ENCODE measurements at places on chromosomes 12 and 14.

DNA sequence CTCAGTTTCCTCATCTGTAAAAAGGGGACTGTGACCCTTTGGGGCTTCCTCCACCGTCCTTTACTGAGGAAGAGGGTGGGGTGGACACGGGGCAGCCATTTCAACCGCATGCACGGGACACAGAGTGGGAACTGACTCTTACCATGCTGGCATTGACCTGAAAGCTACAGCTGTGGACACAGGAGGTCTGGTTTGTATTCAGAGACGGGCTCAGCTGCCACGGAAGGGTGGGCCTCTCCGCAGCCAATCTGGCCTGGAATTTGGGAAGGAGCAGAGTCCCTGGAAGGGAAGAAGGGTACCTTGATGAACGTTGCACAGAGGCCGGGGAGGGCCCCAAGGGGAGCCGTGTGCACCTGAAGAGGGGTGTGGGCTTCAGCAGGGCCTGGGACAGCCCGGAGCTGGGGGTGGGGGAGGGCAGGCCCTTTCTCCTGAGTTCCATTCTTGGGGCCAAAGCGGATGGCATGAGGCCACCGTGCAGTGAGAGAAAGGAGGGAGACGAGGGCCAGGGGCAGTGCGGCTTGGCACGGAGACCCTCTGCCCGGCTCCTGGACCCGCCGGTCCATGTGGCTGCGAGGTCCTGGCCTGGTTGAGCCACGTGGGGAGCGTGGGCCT, 14.5 kb downstream of the TNFAIP2 start:
- DNase-seq, result no peak

- no peak for DNase-seq
Measured at GRCh38 chr12:79056775-79057174, 192.2 kb downstream of the SYT1 start.

DNA sequence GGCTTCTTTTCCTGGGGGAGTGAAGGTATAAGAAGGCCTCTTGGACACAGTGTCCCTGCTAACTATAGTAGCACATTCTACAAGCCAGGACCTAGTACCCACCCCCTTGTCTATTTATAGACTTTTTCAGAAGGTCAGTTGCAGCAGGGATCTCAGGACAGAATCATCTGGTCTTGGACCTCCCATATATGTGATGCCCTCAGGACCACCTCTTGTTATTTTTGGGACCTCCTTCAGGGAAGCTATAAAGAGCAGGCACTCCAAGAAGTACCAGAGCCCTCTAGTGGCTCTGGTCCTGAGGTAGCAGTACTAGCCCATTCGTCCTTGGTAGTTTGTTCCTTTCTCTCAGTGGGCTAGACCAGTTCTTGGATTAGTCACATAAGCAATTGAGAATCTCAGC, 4.3 kb downstream of the COQ10A start:
- no peak for DNase-seq

DNA sequence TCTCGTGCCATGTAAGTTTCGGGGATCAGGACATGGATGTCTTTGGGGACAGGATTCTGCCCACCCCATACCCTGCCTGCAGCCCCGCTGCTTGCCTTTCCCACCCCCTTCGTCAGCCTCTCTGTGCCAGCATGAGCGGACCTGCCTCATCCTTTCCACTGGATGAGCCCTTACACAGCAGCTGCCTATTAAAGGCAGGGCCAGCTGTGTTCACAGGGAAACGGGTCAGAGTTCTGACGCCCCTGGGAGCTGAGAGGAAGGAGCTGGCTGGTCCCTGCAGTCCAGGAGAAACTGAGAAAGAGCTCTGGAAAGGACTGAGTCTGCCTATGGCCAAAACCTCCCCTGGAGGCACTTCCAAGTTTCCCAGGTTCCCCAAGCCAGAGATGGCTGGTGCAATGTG, 83.5 kb upstream of the NCOR2 start:
- no peak for DNase-seq

DNA sequence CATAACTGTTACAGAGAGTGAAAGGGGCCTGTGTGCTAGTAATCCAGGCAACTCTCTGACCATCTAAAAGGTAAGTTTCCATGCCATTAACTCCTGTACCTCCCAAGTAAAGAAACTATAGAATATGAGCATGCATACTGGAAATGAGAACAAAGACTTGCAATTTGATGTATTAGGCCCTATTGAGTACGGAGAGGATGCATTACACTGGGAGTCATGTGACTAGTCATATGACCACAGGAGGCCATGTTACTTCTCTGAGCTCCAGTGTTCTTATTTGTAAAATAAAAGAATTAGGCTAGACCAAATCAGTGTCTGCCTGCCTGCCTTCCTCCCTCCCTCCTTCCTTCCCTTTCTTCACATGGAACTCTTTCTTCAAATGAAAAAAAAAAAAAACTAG, 440.1 kb upstream of the CCDC196 start:
- no peak for DNase-seq

GRCh38 chr12:56631790-56632700, 1.9 kb upstream of the BAZ2A start:
- no peak for DNase-seq

DNA sequence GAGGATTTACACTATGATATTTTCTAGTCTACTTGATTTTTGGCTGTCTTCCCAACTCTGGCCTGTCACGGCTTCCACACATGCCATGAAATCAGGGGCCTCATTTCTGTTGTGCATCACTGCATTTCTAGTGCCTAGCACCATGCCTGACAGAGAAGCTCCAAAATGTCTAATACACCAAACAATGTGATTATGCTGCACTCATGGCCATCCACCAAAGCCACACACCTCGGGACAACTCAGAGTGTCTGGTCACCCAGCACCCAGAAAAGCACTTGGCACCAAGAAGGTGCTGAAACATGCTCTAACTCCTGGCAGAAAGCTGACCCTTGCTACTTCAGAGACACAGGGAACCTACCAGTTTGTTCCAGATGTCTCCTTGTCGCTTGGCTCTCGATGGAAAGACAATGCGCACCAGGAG, 11.3 kb downstream of the GCN1 start:
- no peak for DNase-seq

GRCh38 chr12:53425515-53426150, 2.0 kb downstream of the AMHR2 start:
- DNase-seq, result no peak

DNA sequence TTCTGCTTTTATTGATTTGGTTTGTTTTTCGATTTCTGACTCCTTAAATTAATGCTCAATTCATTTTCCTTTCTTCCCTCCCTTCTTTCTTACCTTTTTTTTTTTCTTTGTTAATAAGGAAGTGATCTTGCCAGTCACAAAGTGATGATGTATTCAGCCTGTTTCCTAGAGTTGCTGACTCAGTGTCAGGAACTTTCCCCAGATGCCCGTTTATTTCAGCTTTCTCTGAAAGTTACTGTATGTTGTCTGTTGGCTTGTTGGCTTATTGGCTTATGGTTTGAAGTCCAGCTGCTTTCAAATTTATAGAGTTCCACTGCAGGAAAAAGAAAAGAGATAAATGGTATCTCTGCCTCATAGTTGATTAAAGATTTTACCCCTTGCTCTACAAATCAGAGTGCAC, 12.4 kb upstream of the SLC6A15 start:
- DNase-seq, result no peak

DNA sequence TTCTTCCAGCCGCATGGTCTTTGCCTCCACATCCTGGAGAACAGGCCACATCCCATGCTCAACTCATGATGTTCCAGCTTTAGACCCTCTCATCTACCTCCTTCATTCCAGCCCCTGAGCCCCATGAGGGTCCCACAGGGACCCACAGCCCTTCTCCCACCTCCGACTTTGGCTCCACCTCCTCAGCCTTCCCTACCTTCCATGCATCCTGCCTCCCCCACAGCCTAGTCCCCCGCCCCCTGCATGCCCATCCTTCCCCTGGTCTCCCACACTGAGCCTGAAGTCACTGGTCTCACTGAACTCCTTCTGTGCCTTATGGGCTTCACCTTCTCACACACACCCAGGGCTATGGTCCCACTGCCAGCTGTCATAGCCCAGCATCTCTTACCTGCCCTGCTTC, 9.8 kb downstream of the RAPGEF3 start:
- no peak for DNase-seq

DNA sequence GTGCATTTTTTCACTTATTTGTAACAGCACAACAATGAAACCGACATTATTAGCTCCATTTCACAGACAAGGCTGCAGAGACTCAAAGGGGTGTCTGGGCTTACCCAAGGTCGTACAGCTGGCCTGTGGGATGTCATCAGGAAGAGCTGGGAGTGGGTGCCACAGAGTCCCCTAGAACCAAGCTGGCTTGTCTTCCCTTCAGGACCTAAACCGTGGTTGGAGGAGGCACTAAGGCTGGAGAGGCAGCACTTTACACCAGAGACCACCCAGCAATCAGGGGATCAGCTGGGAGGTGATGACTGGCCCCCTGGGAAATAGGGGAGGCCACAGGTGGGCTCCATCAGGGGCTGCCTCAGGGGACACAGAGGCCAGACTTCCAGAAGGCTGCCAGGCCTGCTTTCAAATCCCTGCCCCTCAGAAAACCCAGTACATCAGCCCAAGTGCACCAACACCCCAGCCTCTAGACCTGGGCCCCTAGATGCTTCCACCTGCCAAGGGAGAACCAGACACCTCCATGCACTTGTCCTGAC, 28.3 kb downstream of the DIO3 start:
- no peak for DNase-seq

- DNase-seq, result no peak
Measured at GRCh38 chr14:54226103-54226502, 170.7 kb upstream of the CDKN3 start.

GRCh38 chr14:104386151-104386841, 193.3 kb upstream of the C14orf180 start:
- no peak for DNase-seq

GRCh38 chr12:53618275-53618674, 7.9 kb downstream of the ATF7 start:
- no peak for DNase-seq

DNA sequence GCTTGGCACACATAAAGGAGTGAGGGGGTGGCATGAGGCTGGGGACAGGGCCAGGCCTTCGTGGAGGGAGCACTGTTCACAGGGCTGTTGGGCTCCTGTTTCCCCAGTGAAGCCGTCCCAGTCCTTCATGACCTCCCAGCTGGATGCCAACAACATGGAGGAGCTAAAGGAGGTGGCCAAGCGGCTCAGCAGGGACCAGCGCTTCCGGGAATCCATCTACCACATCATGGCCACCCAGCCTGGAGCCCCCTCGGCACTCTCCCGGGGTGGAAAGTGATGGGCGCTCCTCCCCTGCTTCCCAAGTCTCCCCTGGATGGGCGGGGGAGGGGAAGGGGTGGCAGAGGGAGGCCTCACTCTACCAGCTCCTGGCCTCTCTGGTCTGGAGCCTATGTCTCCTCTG, 43.6 kb downstream of the PLEKHD1 start:
- no peak for DNase-seq

DNA sequence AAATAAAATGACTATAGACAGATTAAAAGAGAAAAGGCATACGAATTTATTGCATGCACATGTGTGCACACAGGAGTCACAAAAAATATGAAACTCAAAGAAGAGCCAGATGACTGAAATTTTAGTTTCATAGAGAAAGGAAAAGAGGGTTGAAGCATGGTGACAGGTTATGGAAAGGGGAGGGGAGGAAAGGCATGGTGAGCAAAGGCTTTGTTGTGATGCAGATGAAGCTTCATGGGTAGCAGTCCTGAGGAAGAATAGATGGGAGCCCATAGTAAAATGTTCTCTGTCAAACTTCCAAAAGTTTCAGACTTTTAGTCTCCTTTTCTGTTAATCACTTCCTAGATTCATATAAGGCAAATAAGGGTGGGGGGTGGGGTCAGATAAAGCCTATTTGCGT, 612.7 kb upstream of the ATP2B1 start:
- no peak for DNase-seq

GRCh38 chr14:33833706-33834465, 117.0 kb downstream of the EGLN3 start:
- no peak for DNase-seq

DNA sequence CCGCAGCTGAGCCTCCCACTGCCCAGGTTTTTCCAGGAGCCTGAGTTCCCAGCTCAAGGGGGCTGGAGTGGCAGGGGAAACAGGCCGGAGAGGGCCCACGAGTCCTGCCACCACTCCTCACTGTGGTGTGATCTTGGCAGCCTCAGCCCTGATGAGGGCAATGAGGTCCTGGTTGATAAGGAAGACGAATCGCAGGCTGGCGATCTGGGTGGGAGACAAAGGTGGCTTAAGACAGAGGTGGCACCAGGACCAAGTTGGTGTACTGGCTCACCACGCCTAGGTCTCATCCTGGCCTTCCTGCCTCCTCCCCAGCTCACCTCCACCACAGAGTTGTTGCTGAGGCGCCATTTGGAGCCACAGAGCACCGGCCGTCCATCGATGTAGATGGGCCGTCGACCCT, 9.4 kb downstream of the MCRS1 start:
- no peak for DNase-seq

GRCh38 chr14:68688872-68689371, 103.9 kb downstream of the ZFP36L1 start:
- no peak for DNase-seq

DNA sequence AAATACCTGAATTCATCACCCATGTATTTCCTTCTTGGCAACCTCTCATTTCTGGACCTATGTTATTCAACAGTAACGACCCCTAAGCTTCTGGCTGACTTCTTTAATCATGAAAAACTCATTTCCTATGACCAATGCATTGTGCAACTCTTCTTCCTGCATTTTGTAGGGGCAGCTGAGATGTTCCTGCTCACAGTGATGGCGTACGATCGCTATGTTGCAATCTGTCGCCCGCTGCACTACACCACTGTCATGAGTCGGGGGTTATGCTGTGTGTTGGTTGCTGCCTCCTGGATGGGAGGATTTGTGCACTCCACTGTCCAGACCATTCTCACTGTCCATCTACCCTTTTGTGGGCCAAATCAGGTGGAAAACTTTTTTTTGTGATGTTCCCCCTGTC, 356 bp downstream of the OR4Q2 start:
- DNase-seq, result no peak

DNA sequence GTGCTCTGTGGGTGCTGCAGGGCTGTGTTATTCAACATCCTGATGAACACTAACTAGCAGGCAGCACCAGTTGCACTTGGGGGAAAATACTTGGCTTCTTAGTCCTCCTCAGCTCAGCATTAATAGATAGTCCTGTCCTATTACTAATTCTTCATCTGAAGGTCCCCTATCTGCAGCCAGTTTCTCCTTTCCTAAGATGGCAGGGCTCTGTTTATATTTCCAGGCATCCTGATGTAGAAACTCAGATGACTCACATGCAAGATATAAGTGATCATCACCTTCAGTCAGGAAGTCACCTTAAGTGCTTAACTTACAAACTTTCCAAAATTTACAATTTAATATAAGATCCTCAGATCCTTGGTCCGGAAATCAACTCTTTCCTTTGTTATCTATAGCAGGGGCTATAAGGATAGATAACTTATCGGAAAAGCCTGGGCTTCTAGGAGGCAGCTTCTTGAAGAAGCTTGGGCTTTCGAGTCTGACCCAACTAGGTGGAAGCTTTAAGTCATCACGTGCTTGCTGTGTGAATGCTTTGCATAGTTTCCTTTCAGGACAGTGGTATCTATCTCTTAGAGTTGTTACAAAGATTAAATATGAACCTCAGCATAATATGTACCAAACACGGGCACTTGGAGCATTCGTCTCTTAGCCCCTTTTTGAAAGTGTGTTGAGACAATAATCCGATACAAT, 181.0 kb upstream of the GRIP1 start:
- no peak for DNase-seq

GRCh38 chr12:13049816-13050215, 5.6 kb downstream of the FAM234B start:
- no peak for DNase-seq
